Activated CD4-positive, CD25-positive, alpha-beta regulatory T cell treated with anti-CD3 and anti-CD28 coated beads, Interleukin-2, amount 50 U/mL, for 72 hours (primary cell): ENCODE measurements at places on chromosomes 5 and 9.

DNA sequence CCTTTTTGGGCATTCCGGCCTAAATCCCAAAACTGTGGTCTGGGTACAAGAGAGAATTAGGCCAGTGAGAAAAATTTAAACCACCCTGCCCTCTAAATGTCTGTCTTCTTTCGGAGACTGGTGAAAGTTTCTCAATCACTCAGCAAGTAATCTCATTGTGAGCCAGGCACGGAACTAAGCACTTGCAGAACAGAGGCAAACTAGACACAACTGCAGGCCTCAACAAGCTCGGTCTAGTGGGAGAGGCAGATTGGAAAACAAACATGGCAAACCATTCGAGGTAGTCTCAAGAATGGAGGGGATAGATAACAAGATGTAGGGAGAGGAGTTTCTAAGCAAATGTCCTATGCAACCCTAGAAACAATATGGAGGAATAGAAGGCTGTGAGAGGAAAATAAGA, 8.9 kb upstream of the C5orf58 start:
- no peak for DNase-seq

- no peak for DNase-seq
Measured at GRCh38 chr5:124648902-124649467, 97.5 kb downstream of the ZNF608 start.

- DNase-seq, result no peak
Measured at GRCh38 chr5:153365547-153365946, 124.9 kb upstream of the GRIA1 start.

GRCh38 chr9:69192214-69192613, 18.1 kb downstream of the TJP2 start:
- DNase-seq, result no peak

- no peak for DNase-seq
Measured at GRCh38 chr9:108967916-108968315, 33.7 kb downstream of the ABITRAM start.
